T-cell (primary cell): ENCODE measurements at places on chromosomes 7 and 10.

- peak; percentile 84 for DNase-seq
These were observed at the start of gene TRAPPC14 for GRCh38 chr7:100158229-100159098. Gene TRAPPC14, minus strand, starts transcription at chr7:100158723. Its CDS starts 224 bp downstream, at chr7:100158499.

- DNase-seq = no peak
These were observed 141.7 kb downstream of the USP6NL start for GRCh38 chr10:11469575-11470391.

DNA sequence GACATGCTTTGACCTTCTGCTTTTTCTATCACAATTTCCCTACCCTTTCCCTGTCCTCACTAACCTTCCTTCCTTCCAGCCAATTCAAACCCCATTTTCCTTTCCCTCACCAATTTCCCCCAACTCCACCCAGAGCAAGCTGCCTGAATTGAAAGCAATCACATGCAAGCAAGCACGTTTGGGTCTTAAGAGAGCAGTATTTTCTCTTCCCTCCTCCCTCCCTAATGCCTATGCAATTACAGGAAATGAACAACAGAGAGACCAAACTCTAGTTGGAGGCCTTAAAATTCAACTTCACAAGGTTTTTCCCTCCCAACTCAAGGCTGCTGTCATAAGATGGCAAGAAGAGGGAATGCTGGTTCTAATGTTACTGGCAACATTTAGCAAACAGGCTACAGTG, 117.2 kb downstream of the MYOF start:
- no peak for DNase-seq

DNA sequence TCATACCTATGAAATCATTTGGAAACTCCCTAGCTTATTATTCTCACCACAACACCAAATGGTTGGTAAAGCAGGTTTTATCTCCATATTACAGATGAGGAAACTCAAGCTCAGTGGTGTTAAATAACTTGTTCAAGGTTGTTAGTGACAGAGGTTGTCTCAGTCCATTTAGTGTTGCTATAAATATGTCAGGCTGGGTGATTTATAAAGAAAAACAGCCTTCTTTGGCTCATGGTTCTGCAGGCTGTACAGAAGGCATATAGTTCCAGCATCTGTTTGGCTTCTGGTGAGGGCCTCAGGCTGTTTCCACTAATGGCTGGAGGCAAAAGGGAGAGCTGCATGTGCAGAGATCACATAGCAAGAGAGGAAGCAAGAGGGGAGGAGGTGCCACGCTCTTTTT, 96.6 kb downstream of the ZNF438 start:
- no peak for DNase-seq

DNA sequence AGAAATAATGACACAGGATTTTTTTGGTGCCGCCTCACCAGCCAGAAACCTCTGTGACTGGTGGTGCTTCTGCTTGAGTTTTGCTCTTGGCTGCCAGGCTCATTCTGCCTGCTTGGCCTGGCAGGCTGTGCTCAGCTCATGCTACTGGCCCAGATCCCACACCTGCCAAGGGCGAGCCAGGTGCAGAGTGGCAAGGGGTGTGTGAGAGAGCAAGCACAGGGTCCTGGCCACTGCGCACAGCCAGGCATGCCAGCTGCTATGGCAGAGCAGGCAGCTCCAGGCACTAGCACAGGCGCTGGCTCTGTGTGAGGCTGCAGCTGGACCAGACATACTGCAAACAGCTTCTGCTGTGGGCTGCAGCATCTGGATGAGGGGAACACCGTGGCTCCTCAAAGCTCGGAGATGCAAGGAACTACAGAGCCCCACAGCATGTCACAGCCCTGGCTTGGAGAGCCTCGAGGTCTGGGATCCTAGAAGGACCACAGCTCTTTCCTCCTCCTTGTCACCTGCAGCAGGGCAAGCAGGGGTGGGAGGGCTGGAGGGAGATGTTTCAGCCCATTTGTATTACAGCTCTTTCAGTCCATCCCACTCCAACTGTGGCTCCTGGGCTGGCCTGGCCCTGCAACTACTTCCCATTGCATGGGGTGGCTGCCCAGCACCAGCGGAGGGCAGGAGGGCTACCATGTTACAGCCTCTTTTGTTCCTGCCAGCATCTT, 313.4 kb upstream of the SEMA3C start:
- no peak for DNase-seq

DNA sequence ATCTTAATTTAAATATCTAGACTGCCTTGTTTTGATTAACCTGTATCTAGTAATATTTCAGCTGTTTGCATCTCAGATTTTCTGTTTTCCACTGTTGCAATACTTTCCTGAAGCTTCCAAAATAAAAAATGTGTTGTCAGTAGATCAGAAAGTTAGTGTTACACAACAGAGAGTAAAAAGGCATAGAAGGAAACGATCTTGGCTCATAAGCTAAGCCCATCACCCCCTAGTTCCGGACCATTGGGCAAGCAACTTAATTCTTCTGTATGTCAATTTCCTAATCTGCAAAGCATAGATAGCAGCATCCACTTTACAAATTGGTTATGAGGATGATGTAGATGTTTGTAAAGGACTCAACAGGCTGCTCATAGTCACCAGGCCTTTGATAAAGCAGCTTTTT, 4.4 kb downstream of the PON3 start:
- no peak for DNase-seq

DNA sequence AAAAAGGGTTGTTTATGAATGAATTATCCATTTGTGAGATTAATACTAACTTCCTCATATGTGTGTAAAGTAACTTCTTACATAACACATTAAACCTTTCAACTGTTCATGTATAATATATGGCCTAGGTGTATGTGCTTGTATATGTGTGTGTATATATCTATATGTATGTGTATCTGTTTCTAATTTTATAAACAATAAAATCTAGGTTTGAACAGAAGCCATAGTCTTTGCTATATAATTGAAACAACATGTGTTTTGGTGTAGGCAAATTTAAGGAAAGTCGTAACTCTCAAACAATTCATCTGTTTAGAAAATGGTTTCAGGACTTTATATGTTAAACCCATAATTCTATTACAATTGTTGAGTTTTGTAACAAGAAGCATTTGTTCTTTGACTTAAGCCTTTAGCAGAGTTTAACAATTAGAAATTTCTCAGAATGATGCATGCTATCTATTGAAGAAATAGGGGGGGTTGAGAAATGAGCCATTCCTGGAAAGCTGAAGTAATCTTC, 103.3 kb downstream of the BBS9 start:
- DNase-seq = no peak

DNA sequence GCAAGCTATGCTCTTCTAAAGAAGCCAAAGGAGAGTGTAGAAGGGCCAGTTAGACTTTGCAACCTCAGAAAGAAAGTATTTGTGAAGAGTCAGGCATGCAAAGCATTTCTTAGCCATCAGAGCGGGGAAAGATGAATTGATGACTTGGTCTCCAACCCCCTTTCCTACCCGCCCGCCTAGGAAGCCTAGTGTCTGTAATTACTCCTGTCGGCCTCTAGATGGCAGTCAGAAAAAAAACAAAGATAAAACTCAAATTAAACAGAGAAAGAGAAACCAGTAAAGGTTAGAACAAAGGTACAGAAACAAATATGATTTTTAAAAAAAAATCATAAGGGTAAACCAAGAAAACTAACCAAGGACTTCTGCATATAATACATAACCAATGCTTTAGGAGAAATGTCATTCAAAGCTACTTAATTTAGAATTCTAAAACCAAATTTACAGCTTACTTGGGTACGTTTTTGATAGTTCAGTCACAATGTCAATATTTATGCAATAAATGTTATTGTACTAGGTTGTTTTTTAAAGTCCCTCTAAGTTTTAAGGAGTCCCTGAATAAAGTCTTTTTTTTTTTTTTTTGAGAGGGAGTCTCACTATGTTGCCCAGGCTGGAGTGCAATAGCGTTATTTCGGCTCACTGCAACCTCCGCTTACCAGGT, 97.6 kb downstream of the LYZL1 start:
- peak; percentile 6 for DNase-seq

DNA sequence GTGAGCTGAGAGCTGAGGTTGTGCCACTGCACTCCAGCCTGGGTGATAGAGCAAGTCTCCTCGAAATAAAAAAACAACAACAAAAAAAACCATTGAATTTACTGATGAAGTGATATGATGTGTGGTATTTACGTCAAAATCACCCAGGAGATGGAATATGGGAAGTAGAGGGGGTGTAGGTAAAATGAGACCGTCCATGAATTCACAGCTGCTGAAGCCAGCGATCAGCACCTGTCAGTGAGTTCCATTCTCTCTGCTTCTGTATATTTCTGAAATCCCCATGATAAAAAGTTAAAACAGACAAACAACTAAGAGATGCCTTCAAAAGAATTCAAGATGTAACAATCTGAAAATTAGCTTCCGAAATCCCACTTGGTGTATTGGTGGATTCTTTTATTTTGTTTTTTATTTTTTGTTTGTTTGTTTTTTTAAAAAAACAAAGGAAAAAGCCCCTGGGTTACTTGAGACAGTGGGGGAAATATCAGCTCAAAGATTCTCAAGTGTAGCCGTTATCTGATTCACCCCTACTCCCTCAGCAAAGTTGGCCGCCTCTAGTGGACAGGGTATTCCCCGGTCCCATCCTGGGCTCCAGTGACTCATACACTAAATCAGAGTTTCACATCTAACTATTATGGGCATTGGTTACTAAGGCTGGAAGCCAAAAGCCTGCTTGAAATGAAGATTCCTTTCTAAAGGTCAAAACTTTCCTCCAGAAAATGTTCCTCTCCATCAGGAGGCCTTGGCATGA, 76.4 kb downstream of the MAP3K8 start:
- DNase-seq = no peak

DNA sequence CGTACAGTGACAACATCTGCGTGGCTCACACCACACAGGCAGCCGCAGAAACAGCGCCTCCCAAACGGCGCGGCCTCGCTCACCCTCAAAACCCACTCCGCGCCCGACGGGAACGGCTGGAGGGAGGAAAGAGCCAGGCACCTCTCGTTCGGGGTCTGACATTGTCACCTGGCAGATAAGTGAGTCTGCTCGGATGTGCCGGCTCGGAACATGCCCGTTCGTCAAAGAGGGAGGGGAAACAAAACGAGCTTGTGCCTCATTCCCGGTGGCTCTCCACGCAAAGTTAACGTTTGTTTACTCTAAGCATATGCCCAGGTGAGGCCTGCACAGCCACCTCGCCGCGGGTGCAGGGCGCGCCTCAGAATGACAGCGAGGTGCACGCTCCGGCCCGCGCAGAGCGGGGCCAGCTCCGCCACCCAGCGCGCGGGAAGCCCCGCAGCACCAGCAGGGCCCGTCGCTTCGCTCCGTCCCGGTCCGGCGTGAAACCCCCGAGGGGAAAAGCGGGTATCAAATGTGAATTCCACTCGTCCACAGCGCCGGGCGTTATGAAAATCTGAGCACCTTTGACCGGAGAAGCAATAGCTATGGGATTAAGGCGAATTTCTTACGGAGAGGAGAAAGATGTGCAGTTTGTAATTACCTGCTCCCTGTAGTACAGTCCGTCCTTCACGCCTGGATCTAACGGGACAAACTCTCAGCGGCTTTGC, 13.1 kb downstream of the CNPY1 start:
- DNase-seq = no peak

GRCh38 chr7:92856436-92856835, 20.1 kb upstream of the CDK6 start:
- DNase-seq = no peak

- DNase-seq = no peak
These were observed 5.5 kb downstream of the ZP3 start for GRCh38 chr7:76430211-76430610.

- no peak for DNase-seq
These were observed 35.8 kb downstream of the ZFAND2A start for GRCh38 chr7:1124164-1124563.

- no peak for DNase-seq
These were observed 241.6 kb upstream of the TCF7L2 start for GRCh38 chr10:112708461-112708860.

- DNase-seq = no peak
These were observed 36.0 kb downstream of the PRTFDC1 start for GRCh38 chr10:24916365-24916764.

DNA sequence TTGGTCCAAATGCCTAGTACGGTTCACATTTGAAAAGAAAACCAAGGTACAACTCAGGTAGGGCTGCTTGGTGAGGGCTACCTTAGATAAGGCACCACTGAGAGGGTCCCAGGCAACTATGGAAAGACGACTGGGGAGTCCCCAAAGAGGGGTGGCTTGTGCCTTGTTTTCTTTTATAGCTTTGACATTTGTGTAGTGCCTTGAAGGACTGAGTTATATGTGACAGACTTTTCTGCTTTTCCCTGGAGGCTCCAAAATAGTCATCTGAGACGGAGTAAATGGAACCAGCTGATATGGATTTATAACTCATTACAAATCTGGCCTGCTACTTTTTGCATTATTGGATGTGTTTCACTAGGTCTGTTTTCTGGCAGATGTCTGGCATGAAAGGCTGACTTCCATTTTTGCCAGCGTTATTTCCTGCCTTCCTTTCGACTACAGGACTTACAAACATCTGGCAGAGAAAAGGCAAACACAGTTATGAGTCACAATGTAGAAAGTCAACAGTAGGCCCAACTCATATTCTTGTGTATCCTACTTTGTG, 88.2 kb upstream of the IMMP2L start:
- no peak for DNase-seq

- DNase-seq = no peak
These were observed 15.1 kb upstream of the NEUROG3 start for GRCh38 chr10:69588358-69588757.

DNA sequence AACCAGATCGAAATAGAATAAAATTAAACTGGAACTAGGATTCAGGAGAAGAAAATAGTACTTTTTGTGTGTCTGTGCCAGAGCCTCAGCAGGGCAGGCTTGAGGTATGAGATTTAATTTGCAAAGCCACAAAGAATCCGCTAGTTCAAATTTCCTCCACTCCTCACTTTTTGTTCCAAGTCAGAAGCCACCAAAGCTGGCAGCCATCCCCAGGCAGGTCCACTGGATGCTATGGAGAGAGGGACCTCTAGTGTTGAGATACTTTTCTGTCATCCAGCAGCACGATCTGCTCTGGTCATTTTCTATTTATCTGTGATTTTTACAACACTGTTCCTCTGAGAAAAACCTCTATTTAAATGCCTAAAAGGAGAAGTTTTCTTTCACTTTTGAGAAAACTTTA, 147.9 kb upstream of the FRMD4A start:
- DNase-seq = no peak

- DNase-seq = no peak
These were observed 81.1 kb downstream of the PLPP4 start for GRCh38 chr10:120538091-120538490.

DNA sequence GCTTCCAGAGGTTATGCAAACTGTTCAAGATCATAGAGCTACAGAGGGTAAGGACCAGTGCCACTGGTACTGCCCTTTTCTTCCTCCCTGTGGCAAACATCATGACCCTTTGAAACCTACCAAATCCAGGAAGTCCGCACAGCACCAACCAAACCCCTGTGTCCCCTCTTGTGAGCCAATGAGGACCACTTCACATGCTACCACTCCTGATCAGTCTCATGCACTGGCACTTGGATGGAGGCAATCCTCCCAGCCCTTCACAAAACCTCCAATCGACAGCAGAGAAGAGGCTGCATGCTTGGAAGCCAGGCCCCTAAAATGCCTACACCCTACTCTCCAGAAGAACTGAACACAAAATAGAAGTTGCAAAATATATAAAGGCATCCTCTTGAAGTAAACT, 248.0 kb downstream of the TNS3 start:
- no peak for DNase-seq

- no peak for DNase-seq
These were observed 8.2 kb upstream of the BLVRA start for GRCh38 chr7:43750016-43750887.

GRCh38 chr7:122273117-122273516, 31.4 kb downstream of the FEZF1 start:
- no peak for DNase-seq
